ENCODE measurements at places on chromosomes 1 and 21.

- no peak for DNase-seq
Observed at GRCh38 chr1:116537040-116537831, 33.6 kb downstream of the CD58 start.

GRCh38 chr1:44237721-44238457 is 24.6 kb downstream of the DMAP1 start:
- no peak for DNase-seq

- no peak for DNase-seq
Observed at GRCh38 chr1:51445351-51446090, 73.5 kb downstream of the EPS15 start.

GRCh38 chr21:25314247-25314646 is 293.0 kb downstream of the MRPL39 start:
- DNase-seq: no peak

DNA sequence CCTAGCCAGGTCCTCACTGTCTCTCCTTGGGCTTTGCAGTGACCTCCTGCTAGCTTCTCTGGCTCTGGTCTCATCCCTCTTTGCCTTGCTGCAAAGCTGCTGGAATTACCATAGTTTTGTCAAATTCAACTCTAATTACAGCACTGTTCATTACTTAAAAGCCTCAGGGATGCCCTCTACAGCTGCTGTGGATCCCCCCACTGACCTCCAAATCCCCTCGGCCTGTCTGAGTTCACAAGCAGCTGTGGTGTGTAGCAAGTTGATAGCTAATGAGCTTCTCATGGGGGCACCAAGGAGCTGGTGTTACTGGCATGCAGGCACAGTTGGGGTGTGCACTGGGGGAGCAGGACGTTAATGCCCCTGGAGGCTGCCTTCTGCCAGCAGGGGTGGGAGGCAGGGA is 24.8 kb downstream of the NIPAL3 start:
- no peak for DNase-seq

- DNase-seq: no peak
Observed at GRCh38 chr1:93164816-93165215, 15.4 kb downstream of the TMED5 start.

DNA sequence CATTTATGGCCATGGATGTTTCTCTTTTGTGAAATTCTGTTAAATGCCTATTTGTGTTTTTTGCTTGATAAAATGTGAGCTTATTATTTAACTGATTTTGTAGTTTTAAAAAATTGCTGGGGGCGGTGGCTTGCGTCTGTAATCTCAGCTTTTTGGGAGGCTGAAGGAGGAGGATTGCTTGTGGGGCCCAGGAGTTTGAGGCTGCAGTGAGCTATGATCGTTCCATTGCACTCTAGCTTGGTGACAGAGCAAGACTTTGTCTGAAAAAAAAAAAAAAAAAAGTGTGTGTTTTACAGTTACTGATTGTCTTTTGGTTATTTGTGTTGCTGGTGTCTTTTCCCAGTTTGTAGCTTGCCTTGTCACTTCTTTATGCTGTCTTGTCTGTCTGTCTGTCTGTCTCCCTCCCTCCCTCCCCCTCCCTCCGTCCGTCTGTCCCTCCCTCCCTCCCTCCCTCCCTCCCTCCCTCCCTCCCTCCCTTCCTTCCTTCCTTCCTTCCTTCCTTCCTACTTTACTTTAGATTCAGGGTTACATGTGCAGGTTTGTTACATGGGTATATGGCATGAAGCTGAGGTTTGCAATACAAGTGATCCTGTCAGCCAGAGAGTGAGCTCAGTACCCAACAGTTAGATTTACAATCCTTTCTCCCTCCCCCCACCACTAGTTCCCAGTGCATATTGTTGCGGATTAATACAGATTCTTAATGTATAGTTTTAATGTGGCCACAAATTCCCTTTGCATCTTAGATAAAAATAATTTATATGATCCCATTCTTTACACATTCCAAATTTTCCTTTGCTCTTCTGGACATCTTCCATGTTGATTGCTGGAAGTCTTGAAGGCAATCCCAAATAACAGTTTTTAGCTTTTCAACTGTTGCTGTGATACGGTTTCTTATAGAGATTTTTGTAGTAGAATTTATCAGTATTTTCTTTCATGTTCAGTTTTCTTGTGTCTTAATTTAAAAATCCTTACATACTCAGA is 25.1 kb downstream of the PTBP2 start:
- DNase-seq: no peak

DNA sequence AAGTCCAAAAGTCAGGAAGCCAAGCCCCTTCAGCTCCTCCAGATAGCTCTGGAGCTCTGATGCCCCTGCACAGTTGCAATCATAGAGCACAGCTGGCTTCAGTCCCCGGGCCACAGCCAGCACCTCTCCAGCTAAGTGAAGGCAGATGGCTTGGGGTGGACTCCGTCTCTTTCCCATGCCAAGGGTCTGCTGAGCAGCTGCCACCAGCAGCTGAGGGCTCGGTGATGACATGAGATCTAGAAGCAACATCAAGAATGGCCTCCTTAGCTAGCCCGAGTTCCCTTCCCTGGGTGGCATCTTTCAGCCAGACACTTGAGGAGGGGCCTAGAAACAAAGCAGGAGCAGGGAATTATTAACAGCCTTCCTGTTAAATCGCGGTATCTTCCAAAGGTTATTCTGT is 973 bp downstream of the C1orf74 start:
- DNase-seq: no peak

DNA sequence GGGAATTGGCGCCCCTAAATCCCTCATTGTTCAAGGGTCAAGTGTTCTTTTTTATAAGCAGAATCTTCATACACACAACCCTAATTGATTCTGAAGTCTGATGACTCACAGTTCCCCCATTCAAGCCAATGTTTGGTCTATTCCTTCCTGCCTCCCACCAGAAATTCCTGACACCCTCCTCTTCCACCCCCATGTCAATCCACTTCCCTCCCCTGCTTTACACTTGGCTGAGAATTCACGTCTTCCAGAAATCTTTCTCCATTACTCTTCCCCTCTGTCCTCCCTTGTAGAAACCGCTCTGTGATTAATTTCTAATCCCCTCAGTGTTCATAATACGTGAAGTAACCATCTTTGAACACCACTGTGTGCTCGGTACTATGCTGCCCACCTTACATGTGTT is 76.2 kb upstream of the CD34 start:
- no peak for DNase-seq

- DNase-seq: no peak
Observed at GRCh38 chr1:184387069-184387475, 243 bp downstream of the C1orf21 start.

DNA sequence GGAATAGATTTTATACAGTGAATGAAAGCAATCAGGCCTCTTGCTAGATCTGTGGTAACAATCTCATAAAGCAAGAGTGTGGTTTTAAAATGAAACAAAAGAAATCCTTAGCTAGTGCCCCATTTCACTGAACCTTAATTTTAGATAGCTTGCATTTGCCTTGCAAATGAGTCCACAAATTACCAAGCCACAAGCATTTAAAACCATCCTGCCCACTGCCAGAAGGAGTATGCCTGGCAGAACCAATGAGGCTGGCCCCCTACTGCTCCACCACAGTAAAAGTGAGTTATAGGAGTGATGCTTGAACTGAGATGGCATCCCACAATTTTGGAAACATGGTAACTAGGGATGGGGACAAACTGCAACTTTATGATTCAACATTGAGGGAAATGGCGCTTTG is 206.4 kb upstream of the LMO4 start:
- DNase-seq: no peak

DNA sequence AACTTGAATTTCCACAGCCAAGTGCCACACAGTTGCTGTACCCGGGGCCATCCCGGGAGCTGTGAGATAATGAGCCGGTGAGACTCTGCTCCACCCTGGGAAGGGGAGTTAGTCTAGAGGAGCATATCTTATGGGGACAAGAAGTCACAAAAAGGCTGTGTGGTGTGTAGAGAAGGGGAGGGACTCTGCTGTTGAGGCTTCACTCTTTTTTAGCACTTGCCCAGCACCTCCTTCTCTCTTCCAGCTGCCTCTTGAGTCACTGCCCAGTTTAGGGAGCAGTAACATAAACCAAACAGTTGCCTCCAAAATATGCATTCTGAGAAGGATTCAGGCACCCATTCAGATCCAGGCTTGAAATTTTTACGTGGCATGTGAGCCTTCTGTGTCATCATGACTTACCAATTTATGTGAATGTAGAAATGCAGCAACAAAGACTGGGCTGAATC is 744 bp upstream of the WDR26 start:
- DNase-seq: no peak

DNA sequence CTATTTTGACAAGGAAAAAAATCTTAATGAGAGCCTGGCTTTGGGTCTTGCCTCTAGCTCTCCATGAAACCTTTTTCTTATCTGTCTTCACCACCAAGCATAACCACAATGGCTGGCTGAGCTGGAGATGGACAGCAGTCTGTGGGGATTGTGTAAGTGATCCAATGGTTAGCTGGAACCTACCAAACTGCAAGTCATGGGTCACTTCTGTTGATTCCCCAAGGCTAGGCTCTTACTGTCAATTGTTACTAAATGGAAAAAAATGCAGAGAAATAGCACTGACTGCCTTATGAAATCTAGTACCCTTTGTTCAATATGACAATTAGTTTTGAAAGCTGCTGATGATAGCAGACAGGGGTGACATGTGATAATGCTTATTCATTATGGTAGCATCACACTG is 359.0 kb downstream of the ST6GALNAC3 start:
- DNase-seq: no peak

DNA sequence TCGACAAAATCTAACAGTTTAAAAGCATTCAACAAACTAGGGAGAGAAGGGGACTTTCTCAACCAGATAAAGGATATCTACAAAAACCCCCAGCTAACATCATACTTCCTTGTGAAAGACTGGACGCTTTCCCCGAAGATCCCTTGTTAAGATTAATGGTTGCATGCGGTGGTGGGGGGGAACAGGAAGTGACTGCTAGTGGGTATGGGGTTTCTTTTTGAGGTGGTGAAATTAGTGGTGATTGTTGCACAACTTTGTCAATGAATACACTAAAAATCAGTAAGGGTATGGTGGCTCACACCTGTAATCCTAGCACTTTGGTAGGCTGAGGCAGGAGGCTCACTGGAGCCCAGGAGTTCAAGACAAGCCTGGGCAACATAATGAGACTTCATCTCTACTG is 26.9 kb upstream of the EYA3 start:
- no peak for DNase-seq

DNA sequence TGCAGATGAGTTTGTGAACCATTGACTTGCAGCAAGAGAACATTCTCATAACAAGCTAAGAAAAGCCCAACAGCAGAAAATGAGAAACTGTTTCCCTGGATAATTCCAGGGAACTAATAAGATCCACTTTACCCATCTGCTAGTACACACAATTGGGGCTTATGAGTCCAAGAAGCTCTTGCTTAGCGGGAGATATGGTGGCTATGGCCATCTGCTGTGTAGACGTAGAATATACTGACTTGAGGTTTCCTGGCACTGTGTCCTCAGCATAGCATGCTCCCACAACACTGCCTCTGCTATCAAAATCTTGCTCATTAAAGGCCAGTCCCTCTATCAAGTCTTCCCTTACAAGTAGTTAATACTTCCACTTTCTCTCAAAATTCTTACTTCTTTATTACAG is 6.8 kb upstream of the RXRG start:
- no peak for DNase-seq

- DNase-seq: no peak
Observed at GRCh38 chr1:158327481-158327880, 3.9 kb downstream of the CD1B start.

GRCh38 chr21:41207401-41208375 is 39.7 kb downstream of the BACE2 start:
- DNase-seq: no peak

- DNase-seq: no peak
Observed at GRCh38 chr1:66339944-66340343, 194.0 kb upstream of the SGIP1 start.

GRCh38 chr21:32256251-32256650 is 22.6 kb downstream of the MIS18A start:
- no peak for DNase-seq

DNA sequence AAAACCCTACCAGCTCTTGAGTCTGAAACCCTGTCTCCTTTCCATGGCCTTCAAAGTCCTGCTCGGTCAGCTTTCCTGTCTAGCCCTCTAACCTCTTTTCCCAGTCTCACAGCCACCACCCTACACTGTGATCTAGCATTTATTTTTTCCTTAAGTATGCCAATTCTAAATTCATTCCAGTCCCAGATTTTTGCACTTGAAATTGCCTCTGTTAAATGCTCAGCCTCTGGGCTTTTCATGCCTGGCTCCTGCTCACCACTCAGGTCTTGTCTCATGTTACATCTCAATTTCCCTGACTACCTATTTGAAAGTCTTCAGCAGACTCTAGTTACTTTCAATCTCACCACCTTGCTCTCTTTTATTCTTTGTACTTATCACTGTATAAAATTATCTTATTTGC is 176.2 kb downstream of the ADGRL4 start:
- DNase-seq: no peak

DNA sequence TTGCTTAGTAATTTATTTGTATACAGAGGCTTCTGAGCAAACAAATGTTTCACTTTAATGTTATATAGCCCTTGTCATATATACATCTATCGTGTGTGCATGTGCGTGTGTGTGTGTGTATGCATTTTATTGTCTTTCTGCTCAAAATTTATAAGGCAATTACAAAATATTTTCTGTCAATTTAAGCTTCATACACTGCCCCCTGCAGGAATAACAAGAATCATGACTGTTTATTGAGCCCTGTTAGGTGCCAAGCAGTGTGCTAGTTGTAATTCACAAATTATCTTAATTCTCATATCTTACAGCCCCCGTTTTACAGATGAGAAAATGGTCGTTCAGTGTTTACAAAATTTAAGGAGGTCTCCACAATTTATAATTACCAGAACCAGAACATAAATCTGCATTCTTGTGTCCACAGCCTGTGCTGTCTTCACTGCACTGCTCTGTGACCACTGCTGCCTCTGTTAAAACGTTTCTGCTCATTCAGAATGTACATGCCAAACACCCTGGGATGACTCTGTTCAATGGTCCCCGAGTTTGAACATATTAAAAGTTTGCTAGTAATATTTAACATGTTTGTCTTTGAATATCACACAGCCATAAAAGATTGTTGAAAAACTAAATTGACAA is 181.3 kb downstream of the ATP6V1G3 start:
- DNase-seq: no peak

- no peak for DNase-seq
Observed at GRCh38 chr1:94947437-94947836, 20.5 kb upstream of the CNN3 start.

DNA sequence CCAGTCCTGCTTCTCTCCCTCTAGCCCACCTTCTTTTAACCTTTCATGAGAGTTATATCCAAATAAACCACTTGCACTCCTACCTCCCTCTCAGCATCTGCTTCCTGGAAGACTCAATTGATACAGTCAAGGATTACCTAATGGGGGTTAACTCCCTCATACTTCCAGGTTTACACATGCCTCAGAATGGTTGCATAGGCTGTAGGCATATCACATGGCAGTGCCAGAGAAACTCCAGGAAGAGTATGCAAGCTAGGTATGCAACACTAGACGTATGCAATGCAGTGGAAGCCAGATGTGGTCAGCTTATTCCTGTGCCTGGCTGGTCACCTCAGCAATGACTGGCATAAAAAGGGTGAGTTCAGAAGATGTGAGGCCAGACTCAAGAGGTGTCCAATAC is 32.7 kb upstream of the VANGL1 start:
- DNase-seq: no peak

GRCh38 chr1:168279253-168279652 is 1.4 kb upstream of the TBX19 start:
- no peak for DNase-seq

- no peak for DNase-seq
Observed at GRCh38 chr1:24009406-24009805, 29.3 kb upstream of the SRSF10 start.

- no peak for DNase-seq
Observed at GRCh38 chr21:36828891-36829515, 130.1 kb downstream of the SIM2 start.
